ENCODE measurements at places on chromosomes 11 and 22. TPM values are rescaled to one million over a fixed set of nuclear protein-coding genes. Genes with fewer than 3 reads are reported as not detected.

OR4D5 gene
- total RNA-seq: not detected

MUC5B gene
- total RNA-seq: not detected

ACRV1 gene
- total RNA-seq: not detected

MIAT gene
- total RNA-seq: 0.28 TPM

KRTAP5-10 gene
- not detected for total RNA-seq

MS4A12 gene
- not detected for total RNA-seq
